ENCODE measurements at places on chromosomes 11 and 22. TPM values are rescaled to one million over a fixed set of nuclear protein-coding genes. Genes with fewer than 3 reads are reported as not detected.

CBY1 gene
- 84.5 TPM for total RNA-seq

GAS2 gene
- 2.7 TPM for total RNA-seq

TCN1 gene
- total RNA-seq = 10.6 TPM

TNNT3 gene
- not detected for total RNA-seq

CAPRIN1 gene
- 79.4 TPM for total RNA-seq

DDIAS gene
- 7.2 TPM for total RNA-seq

C11orf86 gene
- total RNA-seq = not detected

FAM83F gene
- not detected for total RNA-seq

PYGM gene
- total RNA-seq = not detected

OR51E2 gene
- total RNA-seq = not detected

NXPE1 gene
- total RNA-seq = not detected

RCOR2 gene
- not detected for total RNA-seq

CSF2RB gene
- total RNA-seq = not detected

B4GALNT4 gene
- 61.5 TPM for total RNA-seq

ZP1 gene
- total RNA-seq = not detected

- DNase-seq = no peak
These were observed 420.3 kb downstream of the SOX6 start for GRCh38 chr11:15936011-15936410.

GRCh38 chr11:73402834-73403185 is 26.6 kb downstream of the RELT start:
- DNase-seq = no peak

GRCh38 chr11:92225568-92226330 is 1.1 kb downstream of the FAT3 start:
- DNase-seq = peak; percentile 32

DNA sequence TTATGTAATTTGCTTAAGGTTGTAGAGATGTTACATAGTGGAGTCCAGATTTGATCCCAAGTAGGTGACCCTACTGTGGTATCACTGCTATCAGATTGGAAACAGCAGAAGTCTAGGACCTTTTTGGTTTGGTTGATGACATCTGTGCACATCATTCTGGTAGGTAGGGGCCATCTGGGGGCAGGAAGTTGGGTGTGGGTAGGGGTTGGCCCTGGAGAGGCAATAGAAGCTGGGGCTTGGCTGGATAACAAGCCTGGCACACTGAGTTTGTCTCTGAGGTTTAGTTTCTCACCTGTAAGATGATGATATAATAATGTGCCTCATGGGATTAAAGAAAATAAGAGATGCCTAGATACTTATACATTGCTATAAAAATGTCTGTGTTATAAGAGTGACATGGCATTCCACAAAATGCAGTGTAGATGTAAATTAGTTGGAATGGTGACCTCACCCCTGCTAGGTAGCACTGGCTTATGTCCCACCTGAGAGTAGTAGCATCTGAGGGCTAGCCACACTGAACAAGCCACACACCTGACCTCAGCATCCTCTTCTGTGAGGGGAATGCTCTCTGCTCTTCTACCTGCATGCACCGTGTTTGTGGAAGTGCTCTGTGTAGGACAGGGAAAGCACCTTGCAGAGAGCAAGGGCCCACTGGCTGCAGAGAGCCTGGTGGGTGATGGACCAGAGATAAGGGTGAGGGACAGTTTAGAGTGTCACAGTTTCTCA is 36.9 kb downstream of the PTPRJ start:
- no peak for DNase-seq

DNA sequence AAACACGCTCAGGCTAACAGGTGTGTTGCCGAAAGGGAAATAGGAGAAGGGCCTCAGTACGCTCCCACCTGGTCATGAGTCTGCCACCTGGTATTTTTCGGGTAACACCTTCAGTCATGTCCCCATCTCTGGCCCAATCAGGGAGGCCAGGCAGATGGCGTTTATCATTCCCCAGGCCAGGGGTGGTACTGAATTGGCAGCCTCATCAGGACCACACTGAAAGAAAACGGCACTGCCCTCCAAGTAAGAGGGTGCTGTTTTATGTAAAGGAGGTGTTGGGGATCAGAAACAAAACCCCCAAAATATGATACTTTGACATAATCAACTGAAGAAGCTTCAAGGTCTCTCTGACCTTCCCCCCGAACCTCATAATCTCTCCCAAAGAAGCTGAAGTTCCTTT is 58.9 kb downstream of the RCN1 start:
- no peak for DNase-seq

- peak; percentile 45 for DNase-seq
These were observed 562 bp downstream of the SHANK2 start for GRCh38 chr11:71251761-71252268.

- DNase-seq = no peak
These were observed 2.7 kb downstream of the POU2AF1 start for GRCh38 chr11:111376181-111376871.

GRCh38 chr11:62141111-62142042 is 17.6 kb downstream of the INCENP start:
- DNase-seq = no peak

- DNase-seq = no peak
These were observed 10.8 kb downstream of the PANX1 start for GRCh38 chr11:94139416-94139815.

DNA sequence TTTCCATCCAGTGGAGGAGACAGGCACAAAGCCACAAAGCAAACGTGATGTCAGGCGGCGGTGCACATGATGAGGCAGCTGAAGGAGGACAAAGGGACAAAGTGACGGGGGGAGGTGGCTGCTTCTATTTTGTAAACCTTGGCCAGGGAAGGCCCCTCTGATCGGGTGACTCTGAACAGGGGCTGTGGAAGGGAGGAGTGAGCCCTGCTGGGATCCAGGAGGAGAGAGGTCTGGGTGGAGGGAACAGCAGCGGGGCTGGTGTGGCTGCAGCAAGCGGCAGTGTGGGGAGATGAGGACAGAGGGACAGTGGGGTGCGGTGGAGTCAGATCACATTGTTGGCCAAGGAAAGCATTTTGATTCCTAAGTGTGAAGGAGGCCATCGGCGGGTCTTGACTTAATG is 36.7 kb downstream of the SHISAL1 start:
- no peak for DNase-seq

- DNase-seq = no peak
These were observed 2.2 kb upstream of the NAP1L4 start for GRCh38 chr11:2994336-2994730.

DNA sequence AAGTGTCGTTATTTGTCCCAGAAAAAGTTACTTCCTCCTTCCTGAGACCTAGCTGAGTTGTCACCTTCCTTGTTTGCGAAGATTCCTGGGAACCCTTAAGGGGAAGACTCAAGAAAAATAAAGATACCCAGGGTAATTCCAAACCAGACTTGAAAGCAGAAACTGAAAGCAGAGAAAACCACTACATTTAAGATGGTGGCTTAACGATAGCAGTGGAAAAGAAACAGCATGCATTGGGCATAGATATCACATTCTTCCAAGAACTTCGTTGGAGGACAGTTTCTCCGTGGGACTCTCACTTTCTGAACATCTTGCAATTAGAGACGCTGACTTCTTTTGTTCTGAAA is 89.1 kb downstream of the FAM76B start:
- DNase-seq = no peak

GRCh38 chr22:22691716-22692701 is 47.6 kb downstream of the GGTLC2 start:
- DNase-seq = no peak

DNA sequence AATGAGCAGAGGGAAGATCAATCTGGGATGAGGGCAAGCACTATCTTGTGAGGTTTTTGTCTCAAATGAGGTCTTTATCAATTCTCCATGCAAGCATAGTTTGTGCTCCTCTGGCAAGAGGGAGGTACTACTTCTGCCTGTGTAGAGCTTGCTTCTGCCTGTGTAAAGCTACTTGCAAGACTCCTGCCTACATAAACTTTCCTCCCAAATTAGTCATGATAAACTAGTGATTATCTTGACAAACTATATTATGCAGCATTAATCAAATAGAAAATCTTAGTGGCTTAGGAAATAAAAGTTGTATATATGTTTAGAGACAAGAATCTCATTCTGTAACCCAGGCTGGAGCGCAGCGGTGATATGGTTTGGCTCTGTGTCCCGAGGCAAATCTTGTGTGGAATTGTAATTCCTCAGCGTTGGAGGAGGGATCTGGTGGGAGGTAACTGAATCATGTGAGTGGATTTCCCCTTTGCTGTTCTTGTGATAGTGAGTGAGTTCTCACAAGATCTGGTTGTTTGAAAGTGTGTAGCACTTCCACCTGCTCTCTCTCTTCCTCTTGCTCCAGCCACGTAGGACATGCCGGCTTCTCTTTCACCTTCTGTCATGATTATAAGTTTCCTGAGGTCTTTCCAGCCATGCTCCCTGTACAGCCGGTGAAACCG is 8.0 kb upstream of the MMP10 start:
- DNase-seq = no peak

- no peak for DNase-seq
These were observed 327.1 kb downstream of the FAM181B start for GRCh38 chr11:82406611-82407010.

DNA sequence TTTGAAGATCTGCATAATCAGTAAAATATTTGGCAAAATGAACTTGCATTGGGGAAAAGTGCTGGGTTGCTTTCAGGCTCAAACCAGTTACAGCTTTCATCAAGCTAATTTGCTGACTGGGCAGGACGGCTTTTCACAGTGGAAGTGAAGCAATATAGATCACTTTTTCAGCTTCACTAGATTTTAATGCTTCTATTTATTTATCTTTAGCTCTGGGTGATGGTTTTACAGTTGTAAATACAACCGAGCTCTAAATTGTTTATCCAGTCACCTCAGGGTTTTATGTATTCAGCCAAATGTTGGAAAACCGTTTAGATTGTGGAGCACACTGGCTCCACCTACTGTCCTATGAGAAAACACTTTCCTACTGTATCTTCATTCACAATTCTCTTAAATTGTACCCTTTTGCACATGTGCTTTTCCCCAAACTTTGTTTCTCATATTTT is 58.2 kb downstream of the ACER3 start:
- DNase-seq = peak; percentile 33

DNA sequence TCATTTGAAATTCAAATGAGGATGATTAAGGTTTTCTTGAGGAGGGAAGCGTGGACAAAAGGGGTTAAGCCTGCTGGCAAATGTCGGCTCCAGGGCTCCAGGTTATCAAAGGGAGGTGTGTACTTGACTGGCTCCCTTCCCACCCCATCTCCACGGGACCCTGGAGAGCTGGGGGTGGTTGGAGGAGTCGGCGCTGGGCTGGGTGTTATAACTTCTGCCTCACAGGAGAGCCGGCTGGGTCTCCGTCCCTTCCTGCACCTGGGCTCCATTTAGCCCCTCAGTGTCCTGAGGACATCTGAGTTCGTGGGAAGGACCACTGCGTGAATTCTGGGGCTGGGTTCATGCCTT is 15.6 kb downstream of the POU2F3 start:
- DNase-seq = no peak

DNA sequence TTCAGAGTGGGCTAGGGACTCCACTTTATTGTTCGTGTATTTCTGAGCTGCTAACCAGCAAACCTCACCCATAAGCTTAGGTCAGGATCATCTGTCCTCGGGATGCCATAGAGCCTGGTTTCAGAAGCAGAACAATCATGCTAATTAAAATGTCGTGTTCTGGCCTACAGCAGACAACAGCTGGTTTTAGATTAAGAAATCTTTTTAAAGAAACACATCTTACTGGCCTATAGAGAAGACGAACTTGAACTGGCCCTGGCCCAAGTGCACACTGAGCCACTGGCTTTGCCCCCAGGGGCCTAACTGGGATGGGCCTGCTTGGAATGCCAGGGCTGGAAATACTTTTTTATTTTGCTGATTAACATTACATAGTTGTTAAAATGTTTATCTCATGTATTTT is 63.2 kb downstream of the ALX4 start:
- DNase-seq = no peak

DNA sequence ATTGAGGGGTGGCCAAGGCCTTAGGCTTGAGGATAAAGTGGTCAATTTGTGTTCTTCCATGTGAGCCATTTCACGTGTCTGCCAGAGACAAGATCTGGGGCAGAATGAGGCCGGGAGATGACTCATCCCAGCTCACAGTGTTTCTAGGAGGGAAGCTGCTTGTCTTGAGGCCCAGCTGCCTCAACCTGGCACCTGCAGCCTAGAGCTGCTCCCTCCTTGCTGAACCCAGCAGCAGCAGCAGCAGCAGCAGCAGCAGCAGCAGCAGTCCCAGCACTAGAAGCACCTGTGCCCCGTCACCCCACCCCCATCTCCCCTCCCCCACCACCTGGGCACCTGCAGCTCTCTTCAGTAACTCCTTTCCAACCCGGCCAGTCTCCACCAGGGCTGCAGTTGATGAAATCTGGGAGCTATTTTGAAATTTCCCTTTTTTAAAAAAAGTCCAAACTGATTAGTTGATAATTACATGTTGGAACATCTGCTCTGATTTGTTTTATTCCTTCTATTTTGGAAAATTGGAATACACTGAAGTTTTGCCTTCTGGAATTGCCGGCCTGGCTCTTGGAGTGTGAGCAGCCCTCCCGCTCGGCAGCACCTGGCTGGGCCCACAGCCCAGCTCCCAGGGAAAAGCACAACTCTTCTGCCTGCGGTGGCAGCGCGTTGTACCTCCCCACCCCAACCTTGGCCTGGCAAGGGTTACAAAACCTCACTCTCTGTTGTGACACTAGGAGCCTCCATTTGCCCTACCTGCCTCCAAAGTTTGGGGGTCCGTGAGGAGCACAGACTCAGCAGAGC is 143.5 kb downstream of the NXPE2 start:
- no peak for DNase-seq

- no peak for DNase-seq
These were observed 44.4 kb upstream of the FTH1 start for GRCh38 chr11:62011881-62012280.

GRCh38 chr11:72971192-72971967 is 157.2 kb downstream of the ATG16L2 start:
- no peak for DNase-seq

- DNase-seq = no peak
These were observed 50.5 kb downstream of the LRP5 start for GRCh38 chr11:68362801-68363379.

- no peak for DNase-seq
These were observed 50.0 kb upstream of the OPCML start for GRCh38 chr11:133582326-133582725.

GRCh38 chr11:125874556-125875124 is 12.8 kb upstream of the HYLS1 start:
- DNase-seq = no peak

DNA sequence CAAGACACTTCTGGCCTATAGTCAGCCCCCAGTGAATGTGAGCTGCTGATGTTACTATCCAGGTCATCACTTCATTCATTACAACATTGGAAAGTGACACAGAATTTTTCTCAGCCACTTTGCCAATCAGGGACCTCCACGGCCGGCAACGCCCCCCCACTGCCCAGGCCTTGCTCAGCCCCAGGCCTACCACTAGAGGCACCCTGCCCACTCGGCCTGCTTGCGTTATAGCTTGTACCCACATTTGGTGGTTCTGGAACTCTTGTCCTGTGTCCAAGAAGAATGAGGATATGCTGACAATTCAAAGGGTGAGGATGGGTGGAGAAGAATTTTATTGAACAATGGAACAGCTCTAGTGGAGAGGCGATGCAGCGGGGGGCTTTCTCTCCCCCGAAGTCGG is 96.2 kb downstream of the TSPAN18 start:
- no peak for DNase-seq
